ENCODE measurements at places on chromosomes 5 and 9.

GRCh38 chr5:154970759-154971158, 29.9 kb downstream of the MRPL22 start:
- no peak for DNase-seq

GRCh38 chr5:173256800-173257199, 21.8 kb upstream of the NKX2-5 start:
- DNase-seq, result no peak

- DNase-seq, result no peak
Measured at GRCh38 chr5:178143901-178144300, 9.8 kb downstream of the NHP2 start.

GRCh38 chr9:20570756-20571155, 51.5 kb downstream of the MLLT3 start:
- no peak for DNase-seq
